Testis (tissue), 5 donors: ENCODE measurements at places on chromosomes 12 and 14. TPM values are rescaled to one million over a fixed set of nuclear protein-coding genes. Genes with fewer than 3 reads are reported as not detected.

The PYGL gene
- total RNA-seq, result 14.3 TPM

The LARP4 gene
- total RNA-seq, result 38.3 TPM

The PGF gene
- 11.5 TPM for total RNA-seq

The MAP3K9 gene
- 22.5 TPM for total RNA-seq

The ZNF891 gene
- total RNA-seq, result 7.2 TPM

The CISTR gene
- total RNA-seq, result not detected

The ASIC1 gene
- 1.9 TPM for total RNA-seq

The LRP1 gene
- total RNA-seq, result 200 TPM

The C14orf180 gene
- total RNA-seq, result 0.16 TPM

The KRT86 gene
- total RNA-seq, result 3.2 TPM

The HOXC10 gene
- total RNA-seq, result 2.6 TPM

The CDKN3 gene
- total RNA-seq, result 160 TPM

The PLEKHG7 gene
- 0.06 TPM for total RNA-seq

The KIF5A gene
- total RNA-seq, result 6.8 TPM

The C14orf132 gene
- 2.5 TPM for total RNA-seq

The AMN gene
- 4.6 TPM for total RNA-seq

The DBX2 gene
- 2.5 TPM for total RNA-seq

The SPIC gene
- total RNA-seq, result not detected

The CACNA2D4 gene
- total RNA-seq, result 18.3 TPM

The SAMD15 gene
- 9.2 TPM for total RNA-seq

The TBX3 gene
- total RNA-seq, result 8.7 TPM

The TAS2R14 gene
- total RNA-seq, result 4.6 TPM

The CMKLR1 gene
- total RNA-seq, result 4.8 TPM

The KRT82 gene
- total RNA-seq, result not detected

The HOXC13 gene
- total RNA-seq, result 0.63 TPM

The KRT77 gene
- total RNA-seq, result not detected

The IL26 gene
- not detected for total RNA-seq

The SRSF9 gene
- total RNA-seq, result 238 TPM

The DPY19L2 gene
- 75.6 TPM for total RNA-seq

The GPR162 gene
- total RNA-seq, result 0.94 TPM

The HCFC2 gene
- total RNA-seq, result 57.9 TPM

The SLCO1B3 gene
- 3.9 TPM for total RNA-seq

The ACSS3 gene
- total RNA-seq, result 17.1 TPM

The ACYP1 gene
- 24.4 TPM for total RNA-seq

The IL23A gene
- 8.1 TPM for total RNA-seq

The PLCZ1 gene
- 13.4 TPM for total RNA-seq

The KCNA5 gene
- total RNA-seq, result 0.25 TPM

The SLCO1B1 gene
- total RNA-seq, result 0.37 TPM

The SPTSSA gene
- total RNA-seq, result 10.4 TPM

The EFCAB11 gene
- total RNA-seq, result 50.6 TPM

The RIC8B gene
- total RNA-seq, result 27.7 TPM

The DLK1 gene
- total RNA-seq, result 59.4 TPM

The ANO2 gene
- 24.4 TPM for total RNA-seq

The PTPRB gene
- total RNA-seq, result 7.2 TPM

The CARMIL3 gene
- total RNA-seq, result 7.7 TPM

The IFI27L1 gene
- total RNA-seq, result 219 TPM

The DCN gene
- 329 TPM for total RNA-seq

The BDKRB2 gene
- 0.63 TPM for total RNA-seq

The CLEC2B gene
- 1.2 TPM for total RNA-seq

The VPS37B gene
- total RNA-seq, result 90.1 TPM

The LRP1-AS gene
- total RNA-seq, result not detected

The IL31 gene
- not detected for total RNA-seq

The RIPK3 gene
- total RNA-seq, result 3.2 TPM
